Spinal cord (tissue), 10 donors: ENCODE measurements at places on chromosomes 7 and 10.

- no peak for DNase-seq
Observed at GRCh38 chr10:10869592-10869991, 148.1 kb upstream of the CELF2 start.

DNA sequence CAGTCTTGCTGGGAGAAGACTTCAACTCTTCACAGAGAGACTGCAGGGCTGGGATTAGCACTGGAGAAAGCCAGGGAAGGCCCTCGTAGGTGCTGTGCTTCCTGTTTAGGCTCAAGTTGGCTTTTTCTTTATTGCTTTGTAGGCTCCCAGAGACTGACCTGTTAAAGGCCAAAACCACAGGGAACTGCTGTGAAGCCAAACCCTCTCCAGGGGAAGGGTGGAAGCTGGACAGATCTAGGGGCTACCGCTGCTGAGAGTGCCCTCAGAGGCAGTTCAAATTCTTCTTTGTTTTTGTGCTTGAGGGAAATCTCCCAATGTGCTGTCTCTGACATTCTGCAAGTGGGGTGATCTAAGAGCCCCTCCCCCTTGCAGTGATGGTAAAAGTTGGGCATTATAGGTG is 198.4 kb downstream of the CNTNAP2 start:
- no peak for DNase-seq

GRCh38 chr10:5018134-5018533 is 14.5 kb upstream of the AKR1C2 start:
- DNase-seq: no peak

DNA sequence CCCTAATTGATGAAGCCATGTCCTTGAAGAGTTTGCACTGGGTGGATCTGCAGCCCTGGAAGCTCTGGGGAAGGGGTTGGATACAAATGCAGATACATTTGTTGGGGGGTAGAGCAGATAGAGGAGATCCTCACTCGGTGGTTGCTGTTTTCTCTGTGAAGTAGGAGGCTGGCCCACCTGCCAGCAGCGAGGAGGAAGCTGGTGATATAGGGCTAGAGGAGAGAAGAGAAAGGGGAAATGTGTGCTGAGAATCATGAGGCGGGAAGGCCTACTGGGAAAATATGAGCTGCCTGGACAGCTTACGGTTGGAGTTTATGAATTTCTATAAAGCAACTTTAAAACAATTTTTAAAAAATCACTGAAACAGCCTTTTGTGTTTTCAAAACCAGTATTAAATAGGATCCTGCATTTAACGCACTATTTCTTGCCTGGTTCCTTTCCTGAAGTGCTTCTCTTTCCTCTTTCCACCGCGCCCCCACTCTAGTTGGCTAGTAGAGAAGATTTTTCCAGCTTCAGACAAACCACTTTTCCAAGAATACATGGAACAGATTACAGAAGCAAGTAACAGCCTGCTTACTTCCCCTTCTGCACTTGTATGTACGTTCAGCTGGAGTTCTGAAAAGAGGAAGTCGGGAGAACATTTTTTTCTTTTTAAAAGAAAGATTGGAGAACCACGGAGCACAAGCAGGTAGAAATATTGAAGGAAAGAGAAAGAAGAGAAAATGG is 100.6 kb upstream of the GLCCI1 start:
- DNase-seq: no peak

- no peak for DNase-seq
Observed at GRCh38 chr10:24231200-24231599, 22.3 kb downstream of the KIAA1217 start.
